ENCODE measurements at places on chromosomes 1 and 21. TPM values are rescaled to one million over a fixed set of nuclear protein-coding genes. Genes with fewer than 3 reads are reported as not detected.

DPT gene
- total RNA-seq, result not detected

DNA sequence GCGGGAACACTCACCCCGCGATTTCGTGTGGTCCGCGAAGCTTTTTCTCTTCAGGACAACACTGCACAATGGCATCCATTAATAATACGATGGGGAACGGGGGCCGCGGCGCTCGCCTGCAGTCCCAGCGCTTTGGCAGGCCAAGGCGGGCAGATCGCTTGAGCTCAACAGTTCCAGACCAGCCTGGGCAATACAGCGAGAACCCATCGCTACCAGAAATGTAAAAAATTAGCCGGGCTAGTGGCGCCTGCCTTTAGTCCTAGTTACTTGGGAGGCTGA is 17.7 kb downstream of the OR2C3 start:
- no peak for DNase-seq

CHAF1B gene
- 34.2 TPM for total RNA-seq

CYB5RL gene
- total RNA-seq, result 12.2 TPM

FLG gene
- total RNA-seq, result not detected

CNR2 gene
- 0.05 TPM for total RNA-seq

DNA sequence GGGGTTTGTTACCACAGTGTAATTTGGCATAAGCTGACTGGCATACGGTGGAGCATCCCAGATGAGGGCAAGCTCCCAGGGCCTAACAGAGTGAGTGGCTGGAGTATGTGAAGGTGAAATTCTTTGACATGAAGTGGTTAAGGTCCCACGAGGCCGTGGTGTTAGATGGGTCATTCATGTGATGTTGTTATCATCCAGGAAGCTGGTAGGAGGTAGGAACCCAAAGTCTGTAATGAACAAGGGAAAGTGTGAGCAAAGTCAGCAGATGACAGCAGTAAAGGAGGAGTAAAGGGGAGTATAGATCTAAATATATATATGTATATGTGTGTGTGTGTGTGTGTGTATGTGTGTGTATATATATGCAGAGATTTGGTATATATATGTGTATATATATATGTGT is 47.6 kb downstream of the MDM4 start:
- no peak for DNase-seq

TRAF3IP3 gene
- 390 TPM for total RNA-seq

TMEM81 gene
- total RNA-seq, result 3.2 TPM

GBP7 gene
- not detected for total RNA-seq

KAZN gene
- total RNA-seq, result 1.2 TPM

DNA sequence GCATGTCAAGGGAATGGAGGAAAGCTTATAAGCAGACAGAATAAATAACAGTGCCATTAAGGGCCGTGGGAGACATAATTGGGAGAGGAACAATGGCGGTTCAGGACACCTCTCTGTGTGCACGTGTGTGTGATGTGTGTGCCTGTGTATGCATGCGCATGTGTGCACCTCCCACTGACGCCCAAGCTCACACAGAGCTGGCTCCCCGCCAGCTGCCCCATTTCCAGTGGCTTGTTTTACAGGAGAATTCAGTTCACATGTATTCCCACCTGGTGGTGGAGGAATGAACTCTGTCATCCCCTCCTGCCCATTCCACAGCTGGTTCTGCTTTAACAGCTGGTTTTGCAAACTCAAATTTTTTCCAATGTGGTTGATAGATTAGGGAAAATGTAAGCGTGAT is 262.2 kb downstream of the AJAP1 start:
- no peak for DNase-seq

VHLL gene
- total RNA-seq, result not detected

Data from activated T-helper 2 cell treated with anti-CD3 and anti-CD28 coated beads, Interferon-gamma antibody, Interleukin-2, Interleukin-4, amounts not matched to agents 10 μg/mL and 5 μg/mL and 100 μg/mL, durations not matched to agents 14 hours and 24 hours and 36 hours (primary cell).